ENCODE measurements at places on chromosomes 13 and 19.

- no peak for DNase-seq
Measured at GRCh38 chr13:51425410-51426042, 27.3 kb downstream of the INTS6 start.

- no peak for DNase-seq
Measured at GRCh38 chr13:29421118-29421517, 174.4 kb downstream of the SLC7A1 start.

DNA sequence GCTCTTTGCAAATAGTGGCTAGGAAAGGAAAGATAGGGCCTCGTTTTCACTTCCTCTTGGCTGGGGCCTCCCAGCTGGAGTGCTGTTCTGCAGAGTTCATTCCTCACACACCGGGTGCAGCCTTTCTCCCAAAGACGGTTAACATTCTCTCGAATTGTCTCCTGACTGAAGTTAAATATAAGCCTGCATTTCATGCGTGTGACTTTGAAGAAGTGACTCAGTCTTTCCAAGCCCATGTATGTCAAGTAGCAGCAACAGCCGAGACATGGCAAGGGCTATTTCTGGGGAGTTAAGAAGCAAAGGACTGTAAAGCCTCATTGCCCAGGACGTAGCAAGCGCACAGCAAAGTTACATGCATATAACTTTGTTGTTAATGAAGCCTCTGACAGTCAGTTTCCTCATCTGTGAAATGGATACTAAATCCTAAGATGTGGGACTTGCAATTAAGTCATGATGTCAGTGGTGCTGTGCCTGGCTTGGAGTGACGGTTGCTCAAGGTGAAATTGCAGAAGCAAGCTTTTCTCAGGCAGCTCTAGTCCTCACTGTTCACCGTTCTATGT lies 502.4 kb downstream of the MYO16 start:
- no peak for DNase-seq

- DNase-seq, result no peak
Measured at GRCh38 chr19:694481-695351, 536 bp downstream of the PRSS57 start.

DNA sequence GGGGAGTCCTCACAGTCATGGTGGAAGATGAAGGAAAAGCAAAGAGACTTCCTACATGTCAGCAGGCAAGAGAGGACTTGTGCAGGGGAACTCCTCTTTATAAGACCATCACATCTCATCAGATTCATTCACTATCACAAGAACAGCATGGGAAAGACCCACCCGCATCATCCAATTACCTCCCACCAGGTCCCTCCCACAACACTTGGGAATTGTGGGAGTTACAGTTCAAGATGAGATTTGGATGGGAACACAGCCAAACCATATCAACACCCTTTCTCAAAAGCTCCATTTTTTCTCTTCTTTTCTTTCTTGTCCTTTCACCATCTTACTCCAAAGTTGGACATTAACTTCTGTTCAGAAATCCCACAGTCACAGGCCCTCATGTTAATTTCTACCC lies 4.7 kb upstream of the LRP3 start:
- DNase-seq, result no peak

DNA sequence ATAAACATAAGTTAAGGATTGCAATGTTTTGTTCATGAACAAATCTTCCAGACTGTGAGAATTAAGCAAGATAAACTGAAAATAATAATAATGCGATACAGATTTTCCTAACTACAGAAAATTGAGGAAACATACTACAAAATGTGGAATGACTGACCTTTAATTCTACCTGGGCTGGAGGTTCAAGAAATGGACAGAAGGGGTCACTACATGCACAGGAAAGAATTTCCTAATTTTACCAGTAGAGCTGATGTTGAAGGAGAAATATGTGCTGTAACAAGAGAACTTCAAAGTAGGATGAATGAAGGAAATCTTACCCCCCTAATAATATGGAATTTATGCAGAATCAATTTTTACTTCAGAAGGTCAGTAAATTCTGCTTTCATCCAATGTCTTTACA lies 62.3 kb downstream of the ZNF627 start:
- no peak for DNase-seq

DNA sequence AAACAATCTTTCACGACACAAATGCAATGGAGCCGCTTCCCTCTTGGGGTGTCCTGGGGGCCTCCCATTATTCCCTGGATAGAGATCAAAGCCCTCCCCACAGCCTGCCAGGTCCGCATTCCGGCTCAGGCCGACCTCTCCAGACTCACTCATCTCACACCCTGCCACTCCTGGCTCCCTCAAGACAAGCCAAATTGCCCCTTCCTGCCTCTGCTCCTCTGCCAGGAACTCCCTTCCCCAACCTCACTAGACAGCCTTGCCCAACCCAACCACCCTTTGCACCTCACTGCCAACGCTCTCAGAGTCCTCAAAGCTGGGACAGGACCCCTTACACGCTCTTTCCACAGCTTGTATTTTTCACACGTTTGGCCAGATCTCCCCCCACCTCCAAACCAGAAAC lies 1.5 kb downstream of the ABHD17A start:
- DNase-seq, result no peak

- DNase-seq, result no peak
Measured at GRCh38 chr19:6610934-6611852, 20.2 kb upstream of the CD70 start.

- DNase-seq, result no peak
Measured at GRCh38 chr13:37769545-37769944, 100.0 kb downstream of the TRPC4 start.

GRCh38 chr13:43631106-43631505 lies 155.7 kb downstream of the ENOX1 start:
- no peak for DNase-seq
